Hematopoietic multipotent progenitor cell treated with erythropoietin and hydrocortisone succinate and interleukin-3 and kit ligand, for 15 days (in vitro differentiated cells): ENCODE measurements at places on chromosomes 4 and X.

DNA sequence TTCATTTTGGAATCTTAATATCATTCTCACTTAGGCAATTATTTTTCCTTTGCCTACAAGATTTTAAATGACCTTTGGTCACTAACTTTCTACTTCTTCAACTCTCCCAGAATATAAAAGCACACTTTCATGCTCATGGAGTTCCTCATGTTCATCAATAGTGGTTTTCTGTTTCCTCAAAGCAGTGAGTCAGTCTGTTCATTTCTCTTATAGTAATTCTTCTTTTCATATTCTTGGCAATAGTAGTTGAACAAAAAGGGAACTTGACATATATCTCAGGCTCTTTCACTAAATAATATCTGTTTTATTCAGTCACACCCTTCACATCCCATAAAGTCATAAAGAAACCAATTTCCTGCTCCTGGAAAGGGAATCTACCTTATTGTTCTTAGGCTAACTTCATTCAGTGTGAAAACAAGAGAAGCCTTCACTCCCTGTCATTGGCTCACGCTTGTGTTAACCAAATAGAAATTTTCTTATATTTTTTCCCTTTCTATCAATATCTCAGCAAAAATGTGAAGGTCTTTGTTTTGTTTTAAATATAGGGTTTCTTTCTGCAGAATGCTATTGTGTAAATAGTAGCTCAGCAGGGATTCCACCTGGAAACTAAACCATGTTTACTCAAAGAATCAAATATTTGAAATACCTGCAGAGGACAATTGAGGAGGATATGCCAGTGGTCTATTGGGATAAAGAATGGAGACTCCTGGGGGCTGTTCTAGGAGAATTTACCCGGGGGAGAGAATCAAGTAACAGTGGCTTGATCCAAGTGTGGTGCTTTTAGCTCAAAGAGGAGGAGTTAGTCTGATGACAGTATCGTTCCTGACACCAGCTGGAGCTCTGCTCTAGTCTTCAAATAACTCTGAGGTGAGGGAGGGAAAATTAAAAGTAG is 13.4 kb upstream of the TNIP3 start:
- DNase-seq = no peak

- no peak for DNase-seq
Measured at GRCh38 chrX:84186603-84187532, 1.1 kb downstream of the RPS6KA6 start.

- no peak for DNase-seq
Measured at GRCh38 chr4:26319949-26320537, 771 bp upstream of the RBPJ start.

GRCh38 chrX:23792861-23793553 is 10.0 kb downstream of the SAT1 start:
- DNase-seq = no peak

DNA sequence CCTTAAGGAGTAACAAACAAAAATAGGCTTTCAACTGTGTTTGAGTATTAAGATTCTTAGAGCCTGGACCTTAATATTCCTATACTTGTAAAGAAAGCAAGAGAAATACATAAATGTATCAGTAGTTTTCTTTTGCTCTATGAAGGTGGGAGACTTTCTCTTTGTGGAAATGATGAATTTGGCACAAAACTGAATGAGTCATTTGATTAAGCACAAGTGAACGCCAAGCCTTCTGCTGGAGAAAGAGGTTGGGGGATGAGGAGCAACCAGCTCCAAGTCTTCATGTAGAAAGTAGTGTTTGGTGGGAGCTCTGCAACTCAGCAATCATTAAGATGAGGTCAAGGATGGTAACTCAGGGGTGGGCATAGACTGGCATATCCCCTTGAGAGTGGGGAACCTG is 49.6 kb downstream of the MEPE start:
- DNase-seq = no peak

- DNase-seq = peak; percentile 4
Measured at GRCh38 chrX:41275661-41276609, 58.0 kb upstream of the DDX3X start.

- no peak for DNase-seq
Measured at GRCh38 chr4:93879919-93880318, 51.4 kb downstream of the ATOH1 start.

DNA sequence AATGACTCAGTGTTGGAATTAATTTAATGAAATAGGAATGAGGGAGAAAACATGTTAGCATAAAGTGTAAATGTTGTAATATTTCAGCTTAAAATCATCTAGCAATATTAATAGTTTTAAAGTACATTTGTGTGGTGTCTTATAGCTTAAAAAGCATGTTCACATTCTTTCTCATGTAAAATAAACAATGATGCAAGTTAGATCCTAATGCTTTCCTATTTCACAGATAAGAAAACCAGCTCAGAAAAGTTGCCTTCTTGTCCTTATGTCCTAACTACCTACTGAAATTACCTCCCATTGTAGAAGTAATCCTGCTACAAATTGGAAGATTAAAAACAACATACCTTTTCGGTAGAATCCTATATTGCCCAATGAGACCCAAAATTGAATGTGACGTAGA is 40.9 kb upstream of the PRDM8 start:
- no peak for DNase-seq

DNA sequence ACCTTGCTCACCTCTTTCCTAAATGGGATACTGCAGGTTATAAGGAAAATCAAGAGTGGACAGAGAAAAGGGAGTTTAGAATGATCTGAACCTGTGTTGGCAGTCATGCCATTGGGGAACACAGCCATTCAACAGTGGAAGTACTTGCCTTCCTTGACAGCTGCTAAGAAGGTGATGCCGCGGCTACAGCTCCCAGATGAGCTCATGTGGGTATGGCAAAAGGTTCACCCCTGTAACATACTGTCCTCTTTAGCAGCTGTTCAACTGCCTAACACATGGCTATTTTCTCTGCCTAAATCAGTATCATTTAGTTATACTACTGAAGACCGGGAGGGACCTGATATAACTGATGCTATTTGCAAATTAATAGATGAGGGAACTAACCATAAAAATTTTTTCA is 76.8 kb downstream of the DCHS2 start:
- no peak for DNase-seq

GRCh38 chrX:124860736-124861135 is 458.9 kb upstream of the TEX13C start:
- DNase-seq = peak; percentile 2

- no peak for DNase-seq
Measured at GRCh38 chr4:14168919-14169318, 541.4 kb upstream of the BOD1L1 start.

DNA sequence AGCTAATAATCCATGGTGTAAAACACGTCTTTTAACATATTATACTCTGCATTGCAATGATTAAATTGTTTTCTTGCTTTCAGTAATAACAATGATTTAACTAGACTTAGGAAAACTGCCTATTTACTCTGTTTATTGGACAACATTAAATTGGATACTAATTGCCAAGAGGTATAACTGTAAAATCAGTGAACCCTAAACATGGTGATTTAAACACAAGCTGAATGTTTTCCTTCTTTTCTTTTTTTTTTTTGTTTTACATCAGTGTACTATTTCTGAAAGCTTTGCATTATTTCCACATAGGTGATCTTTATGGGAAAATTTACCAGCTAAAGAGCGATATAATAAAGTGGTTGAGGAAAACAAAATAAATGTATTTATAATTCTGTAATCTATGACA is 276.7 kb downstream of the PCDH7 start:
- no peak for DNase-seq

- no peak for DNase-seq
Measured at GRCh38 chr4:104593019-104593418, 98.3 kb upstream of the CXXC4 start.

GRCh38 chr4:106266201-106266600 is 49.8 kb downstream of the TBCK start:
- peak; percentile 20 for DNase-seq

GRCh38 chrX:97629597-97629985 is 745.9 kb downstream of the RPA4 start:
- DNase-seq = no peak

DNA sequence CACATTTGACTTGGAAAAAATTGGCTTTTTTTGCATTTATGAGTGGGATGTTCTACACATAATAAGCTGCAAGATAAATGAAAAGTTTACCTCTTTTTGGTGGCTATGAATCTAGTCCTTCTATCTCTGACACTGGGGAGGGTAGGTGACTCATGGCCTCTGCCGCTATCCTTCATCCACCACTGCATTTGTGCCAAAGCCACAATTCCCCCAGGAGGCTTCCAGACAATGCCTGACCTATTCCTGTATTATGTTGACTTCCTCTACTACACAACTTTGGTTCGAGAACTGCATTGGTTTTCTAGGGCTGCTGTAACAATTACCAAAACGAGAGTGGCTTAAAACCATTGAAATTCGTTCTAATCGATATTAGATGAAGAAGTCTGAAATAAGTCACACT is 245.6 kb downstream of the TRAM1L1 start:
- no peak for DNase-seq

GRCh38 chrX:150364347-150365050 is 1.4 kb downstream of the MAMLD1 start:
- DNase-seq = peak; percentile 8

DNA sequence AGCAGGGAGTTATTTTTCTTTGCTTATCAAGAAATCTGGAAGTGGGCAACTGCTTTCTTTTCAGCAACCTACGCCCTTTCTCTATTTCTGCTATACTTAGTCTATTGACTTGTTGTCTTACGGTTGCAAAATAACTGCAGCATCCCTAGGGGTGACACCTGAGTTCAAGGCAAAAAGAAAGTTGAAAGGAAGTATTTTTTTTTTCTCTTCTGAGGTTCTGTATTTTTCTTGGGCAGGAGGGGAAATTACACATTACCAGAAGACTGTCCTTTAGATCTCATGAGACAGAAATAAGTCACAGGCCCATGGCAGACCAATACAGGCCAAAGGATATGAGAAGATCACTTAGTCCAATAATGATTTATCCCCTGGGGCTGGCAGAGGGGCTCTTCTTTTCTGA is 204.7 kb upstream of the CASK start:
- no peak for DNase-seq

DNA sequence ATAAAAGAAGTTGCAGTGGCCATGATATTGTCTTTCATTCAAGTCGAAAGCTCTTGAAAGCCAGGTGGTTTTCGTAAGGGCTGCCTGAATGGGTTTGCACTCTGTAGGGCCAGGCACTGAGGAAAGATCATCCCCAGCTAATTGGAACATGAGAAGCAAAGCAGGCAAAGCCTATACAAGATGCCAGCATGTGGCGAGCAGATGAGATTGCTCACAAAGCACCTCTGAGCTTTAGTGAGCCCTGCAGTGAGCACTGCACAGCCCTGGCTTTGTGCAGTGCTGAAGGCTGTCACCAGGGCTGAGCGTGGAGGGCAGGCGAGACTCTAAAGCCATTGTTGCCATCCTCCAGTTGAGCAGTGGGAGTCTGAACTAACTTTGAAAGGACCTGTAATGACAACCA is 53.8 kb downstream of the HADH start:
- no peak for DNase-seq

DNA sequence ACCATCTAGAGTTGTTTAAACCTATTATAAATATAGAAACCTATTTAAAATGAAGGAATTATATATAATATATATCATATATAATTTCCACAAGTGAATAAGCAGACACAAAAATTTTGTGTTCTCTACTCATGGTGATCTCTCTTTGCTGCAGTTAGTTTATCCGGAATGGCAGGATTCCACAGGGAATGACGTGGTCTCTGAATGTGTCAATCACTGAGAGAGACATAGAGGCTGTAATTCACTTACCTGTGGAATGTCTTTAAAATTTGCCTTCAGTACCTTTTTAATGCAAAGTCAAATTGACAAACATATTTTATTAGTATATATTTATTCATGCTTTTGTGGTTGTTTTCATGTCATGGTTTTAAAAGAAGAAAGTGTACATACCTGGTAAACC is 669.3 kb downstream of the NLGN4X start:
- no peak for DNase-seq

DNA sequence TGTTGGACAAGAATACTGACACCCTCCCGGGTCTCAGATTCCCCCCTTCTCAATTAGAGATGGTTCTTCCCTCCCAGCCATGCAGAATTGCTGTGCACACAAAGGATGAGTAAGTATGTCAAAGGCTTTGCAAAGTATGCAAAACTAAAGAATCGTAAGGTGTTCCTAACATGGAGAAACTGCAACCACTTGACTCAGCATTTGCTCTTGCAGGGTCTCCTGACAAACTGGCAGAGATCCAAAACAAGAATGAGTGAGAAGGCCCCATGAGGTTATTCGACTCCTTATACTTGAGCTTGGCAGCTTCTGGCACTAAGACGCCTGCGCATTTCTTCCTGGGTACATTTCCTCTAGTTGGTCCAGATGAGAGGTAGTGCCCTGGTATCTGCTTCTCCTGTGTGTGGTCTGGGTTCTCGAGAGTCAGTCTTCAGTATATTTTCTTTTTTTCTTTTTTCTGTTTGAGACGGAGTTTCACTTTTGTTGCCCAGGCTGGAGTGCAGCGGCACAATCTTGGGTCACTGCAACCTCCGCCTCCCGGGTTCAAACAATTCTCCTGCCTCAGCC is 8.2 kb downstream of the FAM184B start:
- DNase-seq = no peak

GRCh38 chr4:174865418-174865985 is 36.5 kb upstream of the GLRA3 start:
- no peak for DNase-seq

DNA sequence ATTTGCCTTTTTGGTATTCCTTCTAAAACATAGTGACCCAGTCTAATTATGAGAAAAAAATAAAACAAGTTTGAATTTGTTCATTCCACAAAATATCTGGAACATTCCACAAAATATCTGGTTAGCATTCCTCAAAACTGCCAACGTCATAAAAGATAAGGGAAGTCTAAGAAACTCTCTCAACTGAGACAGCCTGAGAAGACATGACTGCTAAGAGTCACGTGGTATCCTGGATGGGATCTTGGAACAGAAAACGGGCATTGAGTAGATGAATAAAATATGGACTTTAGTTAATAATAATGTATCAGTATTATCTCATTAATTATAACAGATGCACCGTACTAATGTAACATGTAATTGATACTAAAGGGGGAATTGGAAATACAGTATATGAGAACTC is 280.9 kb downstream of the ARAP2 start:
- DNase-seq = no peak

- DNase-seq = no peak
Measured at GRCh38 chr4:174324236-174324635, 40.5 kb downstream of the CEP44 start.

- DNase-seq = no peak
Measured at GRCh38 chrX:70960730-70961129, 29.8 kb upstream of the SLC7A3 start.

DNA sequence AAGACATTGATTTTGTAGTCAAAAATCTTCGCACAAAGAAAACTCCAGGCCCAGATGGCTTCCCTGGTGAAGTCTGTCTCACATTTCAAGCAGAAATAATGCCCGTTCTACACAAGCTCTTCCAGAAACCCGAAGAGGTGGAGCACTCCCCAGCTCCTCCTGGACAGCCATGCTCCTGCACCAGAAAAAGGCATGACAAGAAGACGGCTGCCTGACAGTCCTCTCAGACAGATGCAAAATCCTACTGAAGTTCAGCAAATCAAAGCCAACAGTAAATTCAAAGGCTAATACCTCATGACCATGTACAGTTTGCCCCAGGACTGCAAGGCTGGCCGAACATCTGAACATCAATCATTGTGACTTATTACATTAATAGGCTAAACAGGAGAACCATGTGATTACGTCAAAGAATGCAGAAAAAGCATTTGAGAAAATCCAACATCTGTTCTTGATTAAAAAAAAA is 30.8 kb upstream of the MXD4 start:
- no peak for DNase-seq

- DNase-seq = no peak
Measured at GRCh38 chrX:130851569-130851968, 51.4 kb downstream of the ENOX2 start.
